ENCODE measurements at places on chromosomes 5 and 9.

DNA sequence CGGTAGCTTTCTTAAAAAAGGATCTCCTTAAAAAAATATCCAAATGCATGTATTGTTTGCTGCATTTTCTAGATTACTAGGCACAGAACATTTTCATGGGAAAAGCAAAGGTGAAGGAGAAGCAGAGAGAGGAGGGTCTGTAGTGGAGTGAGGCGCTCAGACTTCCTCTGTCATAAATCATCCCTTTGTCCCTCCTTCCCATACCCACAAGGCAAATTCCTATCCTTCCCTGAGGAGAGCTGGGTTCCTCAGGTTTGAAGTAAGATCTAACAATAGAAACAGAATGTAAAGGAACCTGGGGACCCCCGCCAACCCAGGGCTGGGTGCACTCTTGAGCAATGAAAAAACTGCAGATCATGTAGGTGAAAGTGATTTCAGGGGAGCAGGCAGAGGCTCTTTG, 149.2 kb upstream of the ANKH start:
- no peak for DNase-seq

DNA sequence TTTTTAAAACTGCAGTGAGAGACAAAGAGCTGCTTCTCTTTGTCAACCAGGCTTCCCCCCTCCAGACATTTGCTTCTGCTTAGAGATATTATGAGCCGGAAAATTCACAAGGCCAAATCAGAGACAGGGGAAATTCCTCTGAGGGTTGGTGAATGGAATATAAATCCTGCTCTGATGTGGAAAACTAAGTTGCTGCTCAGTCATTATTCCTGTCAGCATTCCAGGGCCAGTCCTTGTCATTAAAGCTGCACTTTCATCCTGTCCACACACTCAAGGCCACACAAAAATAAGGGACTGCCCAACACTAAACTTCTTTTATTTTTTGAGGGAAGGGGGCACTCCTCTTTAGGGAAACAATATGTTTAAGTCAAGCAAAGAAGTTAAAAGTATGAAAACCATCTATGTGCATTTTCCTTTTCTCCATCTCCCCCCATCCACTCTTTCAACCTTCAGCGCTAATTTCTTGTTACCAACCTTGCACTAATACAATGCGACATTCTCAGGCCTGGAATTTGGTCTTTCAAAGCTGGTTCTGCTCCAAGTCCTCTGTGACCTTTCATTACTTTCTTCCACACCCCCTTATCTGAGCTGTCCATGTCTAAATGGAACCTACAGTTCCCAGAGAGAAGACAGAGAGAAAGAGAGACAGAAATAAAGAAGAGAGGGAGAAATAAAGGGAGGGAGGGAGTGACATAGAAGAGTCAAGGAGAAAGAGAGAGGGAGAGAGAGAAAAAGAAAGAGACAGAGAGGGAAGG, 118.9 kb upstream of the S1PR3 start:
- DNase-seq = no peak

DNA sequence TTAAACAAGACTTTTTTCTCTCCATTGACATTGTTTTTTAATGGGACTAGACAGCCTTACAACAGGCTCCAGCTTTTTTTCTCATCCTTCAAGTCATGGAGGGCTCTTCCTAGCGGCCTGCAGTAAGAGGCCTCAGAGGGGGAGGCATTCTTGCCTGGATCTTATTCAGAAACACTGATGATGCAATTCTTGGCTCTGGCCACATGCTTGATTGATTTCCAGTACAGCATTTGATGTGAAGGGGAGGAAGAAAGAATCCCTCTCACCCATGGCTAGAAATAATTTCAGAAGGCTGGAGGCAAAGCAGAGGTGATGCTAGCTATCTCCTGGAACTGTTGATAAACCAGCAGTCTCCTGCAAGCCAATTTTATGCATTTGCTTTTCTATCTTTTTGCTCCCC, 324.8 kb downstream of the PRELID2 start:
- DNase-seq = no peak

GRCh38 chr5:52909192-52909591, 80.0 kb upstream of the ITGA2 start:
- DNase-seq = no peak

- no peak for DNase-seq
Measured at GRCh38 chr5:131379723-131380122, 115.9 kb downstream of the CDC42SE2 start.

- DNase-seq = no peak
Measured at GRCh38 chr5:174972291-174972690, 247.9 kb downstream of the MSX2 start.

DNA sequence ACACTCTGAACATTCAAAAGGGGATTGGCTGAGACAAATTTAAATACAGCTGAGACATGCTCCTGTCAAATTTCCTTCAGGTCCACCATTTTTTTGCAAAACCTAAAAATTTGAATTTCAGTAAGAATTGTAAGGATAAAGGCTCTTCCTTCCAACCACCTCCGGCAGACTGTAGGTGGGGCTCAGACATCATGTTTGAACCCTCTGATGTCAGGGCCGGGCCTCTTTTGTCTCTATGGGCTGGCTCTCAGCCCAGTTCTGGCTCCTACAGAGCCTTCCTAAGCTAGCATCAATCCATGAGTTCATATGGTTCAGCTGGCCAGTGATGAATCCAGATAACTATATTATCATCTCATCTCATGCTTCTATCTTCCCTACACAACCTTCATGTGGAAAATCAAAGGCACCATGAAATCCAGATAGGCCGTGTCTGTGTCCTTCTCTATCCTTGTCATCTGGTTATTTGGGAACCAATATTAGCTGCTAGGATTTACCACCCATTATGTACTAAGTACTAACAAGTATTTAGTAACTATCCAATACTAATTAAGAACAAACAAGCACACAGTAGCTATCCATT, 44.2 kb downstream of the NIPSNAP3B start:
- DNase-seq = no peak

DNA sequence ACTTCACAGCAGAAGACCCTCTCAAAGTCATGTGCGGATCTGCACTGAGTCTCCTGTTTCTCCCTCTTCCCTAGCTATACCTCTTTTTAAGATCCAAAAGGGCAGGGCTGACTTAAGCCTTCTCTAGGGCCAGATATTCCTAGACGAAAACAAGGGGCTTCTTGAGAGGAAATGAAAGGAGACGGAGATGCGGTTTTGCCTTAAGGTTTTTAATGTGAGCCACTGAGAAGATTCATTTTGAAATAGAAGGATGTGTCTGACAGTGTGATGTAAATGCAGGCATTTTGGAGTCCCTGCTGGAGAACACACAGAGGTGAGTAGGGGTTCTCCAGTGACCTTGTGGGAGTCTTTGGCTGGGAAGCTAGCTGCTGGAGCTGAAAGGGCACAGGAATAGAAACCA, 15.6 kb upstream of the IL12B start:
- no peak for DNase-seq

- no peak for DNase-seq
Measured at GRCh38 chr9:121242959-121243346, 25.0 kb upstream of the GSN start.

- DNase-seq = no peak
Measured at GRCh38 chr9:21095561-21095960, 17.8 kb upstream of the IFNB1 start.

DNA sequence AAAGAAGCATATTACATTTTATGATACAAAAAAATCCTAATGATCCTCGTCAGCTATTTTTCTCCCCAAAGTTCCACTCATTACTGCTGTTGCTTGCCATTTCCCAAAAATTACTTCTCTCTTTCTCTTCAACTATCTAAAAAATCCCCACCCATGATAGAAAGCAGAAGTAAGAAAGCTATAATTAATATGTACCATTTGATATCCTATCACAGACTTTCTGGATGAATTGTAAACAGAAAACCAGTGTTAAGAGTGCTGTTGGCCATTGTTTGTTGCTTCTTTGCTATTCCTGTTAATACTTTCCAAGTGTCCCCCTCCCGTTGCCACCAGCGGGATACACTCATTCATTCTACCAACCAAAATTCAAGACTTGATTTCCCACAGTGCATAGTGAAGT, 136.3 kb upstream of the SMARCA2 start:
- DNase-seq = no peak

DNA sequence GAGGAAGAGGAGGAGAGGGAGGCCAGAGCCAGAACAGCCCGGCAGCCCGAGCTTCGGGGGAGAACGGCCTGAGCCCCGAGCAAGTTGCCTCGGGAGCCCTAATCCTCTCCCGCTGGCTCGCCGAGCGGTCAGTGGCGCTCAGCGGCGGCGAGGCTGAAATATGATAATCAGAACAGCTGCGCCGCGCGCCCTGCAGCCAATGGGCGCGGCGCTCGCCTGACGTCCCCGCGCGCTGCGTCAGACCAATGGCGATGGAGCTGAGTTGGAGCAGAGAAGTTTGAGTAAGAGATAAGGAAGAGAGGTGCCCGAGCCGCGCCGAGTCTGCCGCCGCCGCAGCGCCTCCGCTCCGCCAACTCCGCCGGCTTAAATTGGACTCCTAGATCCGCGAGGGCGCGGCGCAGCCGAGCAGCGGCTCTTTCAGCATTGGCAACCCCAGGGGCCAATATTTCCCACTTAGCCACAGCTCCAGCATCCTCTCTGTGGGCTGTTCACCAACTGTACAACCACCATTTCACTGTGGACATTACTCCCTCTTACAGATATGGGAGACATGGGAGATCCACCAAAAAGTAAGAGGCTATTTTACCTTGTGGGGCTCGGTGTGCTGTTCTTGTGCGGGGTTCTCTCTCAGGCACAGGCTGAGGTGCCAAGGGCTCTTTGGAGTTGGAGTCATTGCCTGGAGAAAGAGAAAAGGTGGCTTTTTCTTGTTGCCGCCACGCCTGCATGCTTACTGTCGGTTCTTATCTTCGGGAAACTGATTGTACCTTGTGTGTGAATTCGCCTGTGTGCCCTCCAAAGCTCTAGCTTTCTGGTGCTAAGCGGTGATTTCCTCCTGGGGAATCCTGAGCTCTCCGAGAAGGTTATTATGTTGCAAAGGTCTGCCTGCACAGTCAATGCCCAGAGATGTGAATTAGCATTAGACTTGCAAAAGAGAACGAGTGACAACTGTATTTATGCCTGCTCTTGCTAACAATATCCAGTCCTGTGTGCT, at the start of gene ISL1:
Gene ISL1, plus strand, starts transcription at position 318 of the 991 bp plus-strand sequence. Its CDS starts 224 bp downstream, at position 542.
- DNase-seq = peak; percentile 22

- no peak for DNase-seq
Measured at GRCh38 chr9:28696960-28697359, 1123.7 kb upstream of the C9orf72 start.

- DNase-seq = no peak
Measured at GRCh38 chr9:114906922-114907571, 23.3 kb downstream of the TNFSF8 start.

GRCh38 chr9:132141948-132142594, 19.8 kb upstream of the NTNG2 start:
- DNase-seq = no peak

- no peak for DNase-seq
Measured at GRCh38 chr9:131748411-131748955, 8.6 kb upstream of the RAPGEF1 start.

DNA sequence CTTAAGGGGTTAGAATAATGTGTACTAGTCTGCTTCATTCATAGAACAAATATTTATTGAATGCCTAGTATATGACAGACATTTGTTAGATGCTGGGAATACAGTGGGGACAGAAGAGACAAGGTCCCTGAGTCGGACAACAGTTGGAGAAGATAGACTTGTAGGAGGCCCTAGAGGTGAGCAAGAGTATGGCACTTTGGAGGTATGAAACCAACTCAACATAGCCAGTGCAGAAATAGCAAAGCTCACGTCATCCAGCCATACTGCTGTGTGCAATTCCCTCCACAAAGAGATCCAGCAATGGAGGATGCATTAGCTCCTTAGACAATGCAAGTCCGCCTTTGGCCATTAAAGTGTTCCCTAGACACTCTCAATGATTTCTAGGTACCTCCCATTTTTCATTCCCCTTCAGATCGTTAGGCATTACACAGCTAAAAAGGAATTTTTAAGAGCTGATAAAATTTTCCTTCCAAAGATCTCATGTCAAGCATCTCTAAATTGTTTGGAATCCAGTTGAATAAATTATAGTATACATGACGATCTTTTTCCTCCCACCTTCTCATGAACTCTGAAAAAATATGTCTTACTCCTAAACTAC, 1949.6 kb upstream of the WWC1 start:
- DNase-seq = no peak

DNA sequence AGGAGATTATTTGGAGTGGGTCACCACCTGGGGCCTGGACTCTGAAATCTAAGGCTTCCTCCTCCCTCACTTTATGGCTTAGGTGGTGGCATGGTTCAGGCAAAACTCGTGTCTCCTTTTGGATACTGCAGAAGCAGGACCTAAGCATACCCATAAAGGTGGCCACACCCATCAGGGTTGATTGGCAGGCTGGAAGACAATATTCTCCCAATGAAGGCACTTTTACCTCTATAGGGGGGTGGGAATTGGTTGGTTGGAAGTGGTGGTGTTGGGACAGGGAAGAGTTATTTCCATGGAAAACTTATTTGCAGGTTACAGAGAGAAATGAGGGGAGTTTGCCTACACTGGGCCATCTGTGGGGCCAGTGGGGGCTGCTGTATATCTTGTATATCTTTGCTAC, 39.7 kb downstream of the CNOT6 start:
- no peak for DNase-seq

- DNase-seq = no peak
Measured at GRCh38 chr9:98794802-98795201, 1.6 kb downstream of the ANKS6 start.

DNA sequence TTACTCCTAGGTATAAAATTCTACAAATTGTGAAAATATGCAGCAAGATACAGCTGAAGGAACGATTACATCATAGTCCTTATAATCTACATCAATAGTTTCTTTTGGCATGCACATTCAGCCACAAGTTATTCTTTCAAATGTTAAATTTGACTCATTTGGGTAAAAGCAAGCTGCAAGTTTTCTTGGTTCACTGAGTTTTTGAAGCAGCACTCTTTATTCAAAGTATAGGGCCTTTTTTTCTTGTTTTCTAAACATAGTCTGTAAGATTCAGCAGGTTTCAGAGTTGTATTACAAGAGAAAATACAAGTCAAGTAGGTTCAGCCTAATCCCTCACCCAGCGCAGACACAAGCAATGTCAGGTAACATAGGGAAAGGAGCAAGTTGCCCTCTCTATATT, 981.5 kb downstream of the PTPRD start:
- DNase-seq = no peak

DNA sequence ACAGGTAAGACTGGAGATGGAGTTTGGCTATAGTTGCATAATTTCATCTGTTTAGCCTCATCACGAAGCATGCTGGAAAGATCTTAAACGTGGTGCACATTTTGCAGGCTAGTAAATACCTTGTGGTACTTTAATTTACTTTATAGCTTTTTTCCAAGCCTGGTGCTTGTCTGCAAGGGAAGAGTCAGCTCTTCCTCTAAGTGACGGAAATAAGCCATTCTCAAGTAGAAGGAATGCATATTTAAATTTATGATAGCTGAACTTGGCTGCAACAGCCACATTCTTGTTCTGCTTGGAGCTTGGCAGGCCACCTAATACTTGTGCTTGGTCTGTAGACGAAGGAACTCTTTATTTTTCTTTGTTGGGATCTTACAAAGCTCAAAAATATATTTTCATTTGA, 188.0 kb upstream of the PIK3R1 start:
- no peak for DNase-seq

DNA sequence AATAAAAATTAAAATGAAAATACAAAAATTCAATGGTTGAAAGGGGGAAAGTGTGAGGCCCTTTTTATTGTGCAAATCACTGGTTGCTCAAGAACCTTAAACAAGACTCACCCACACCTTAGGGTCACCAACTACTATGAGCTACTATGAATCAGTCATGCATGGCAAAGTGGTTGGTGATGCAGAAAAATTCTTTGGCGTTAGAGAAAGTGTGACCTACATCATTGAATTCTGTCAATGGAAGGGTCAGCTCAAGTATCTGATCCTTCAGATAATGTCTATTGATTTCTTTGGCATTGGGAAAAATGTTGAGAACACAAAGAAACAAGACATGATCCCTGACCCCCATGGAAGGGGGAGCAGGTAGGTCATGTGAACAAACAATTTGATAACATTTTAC, 149.7 kb upstream of the ADCY2 start:
- no peak for DNase-seq
